ENCODE measurements at places on chromosomes 1 and 21.

- DNase-seq, result no peak
These were observed 965 bp upstream of the SH2D5 start for GRCh38 chr1:20733360-20733975.

- no peak for DNase-seq
These were observed 60.4 kb downstream of the MRPS6 start for GRCh38 chr21:34133802-34134201.

GRCh38 chr21:45122432-45123132, 48.2 kb downstream of the ADARB1 start:
- no peak for DNase-seq

GRCh38 chr1:66752671-66753371, 562 bp downstream of the DYNLT5 start:
- no peak for DNase-seq

- no peak for DNase-seq
These were observed 50.2 kb upstream of the LRP8 start for GRCh38 chr1:53378061-53378460.

DNA sequence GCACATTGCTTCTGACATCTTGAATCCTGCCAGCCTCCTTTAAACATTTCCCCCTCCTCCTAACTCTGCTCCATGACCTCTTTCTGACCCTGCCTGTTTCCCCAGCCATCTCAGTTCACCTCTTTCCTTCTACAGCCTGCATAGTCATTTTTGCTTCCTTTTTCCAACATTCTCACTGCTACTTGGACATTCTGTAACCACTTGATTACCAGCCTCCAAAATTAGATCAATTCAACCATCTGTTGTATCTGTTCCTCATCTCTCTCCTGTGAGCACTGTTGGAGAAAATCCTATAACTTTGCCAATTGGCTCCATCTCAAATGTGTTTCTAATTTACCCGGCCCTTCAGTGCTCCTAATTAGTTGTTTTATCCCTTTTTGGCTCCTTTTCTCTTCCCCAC, 27.5 kb upstream of the GPR88 start:
- DNase-seq, result no peak

- no peak for DNase-seq
These were observed 1.7 kb downstream of the TMEM125 start for GRCh38 chr1:43271186-43272118.

GRCh38 chr1:198253668-198254067, 96.9 kb downstream of the NEK7 start:
- DNase-seq, result no peak

- DNase-seq, result no peak
These were observed 22.9 kb downstream of the ANGPTL7 start for GRCh38 chr1:11211925-11212587.

DNA sequence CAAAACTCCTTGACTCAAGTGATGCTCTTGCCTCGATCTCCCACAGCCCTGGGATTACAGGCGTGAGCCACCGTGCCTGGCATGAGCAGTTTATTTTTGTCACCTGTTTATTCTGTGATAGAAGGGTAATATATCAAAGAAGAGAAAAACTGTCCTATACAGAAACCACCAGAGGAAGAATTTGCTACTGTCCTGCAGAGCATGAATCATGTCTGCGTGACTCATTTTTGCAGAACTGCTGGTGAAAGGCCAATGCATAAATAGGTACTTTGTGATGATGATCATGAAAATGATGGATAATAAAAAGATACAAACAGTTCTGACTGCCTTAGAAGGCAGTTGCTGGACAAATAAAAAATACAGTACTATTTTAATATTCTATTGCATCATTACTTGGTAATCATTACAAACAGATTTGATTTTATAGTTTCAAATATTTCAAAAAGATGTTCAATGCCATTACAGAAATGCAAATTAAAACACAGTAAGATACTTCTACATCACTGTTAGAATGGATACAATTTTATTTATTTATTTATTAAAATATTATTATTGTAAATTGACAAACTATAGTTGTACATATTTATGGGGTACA, 26.5 kb downstream of the RIPPLY3 start:
- DNase-seq, result no peak

GRCh38 chr1:67514300-67514699, 84.1 kb upstream of the SERBP1 start:
- DNase-seq, result no peak

GRCh38 chr1:21553116-21553926, 44.1 kb downstream of the ALPL start:
- no peak for DNase-seq

GRCh38 chr1:4973341-4973740, 318.9 kb downstream of the AJAP1 start:
- DNase-seq, result no peak

GRCh38 chr1:168408884-168409283, 128.2 kb downstream of the TBX19 start:
- DNase-seq, result no peak

GRCh38 chr1:152806576-152806975, at the start of gene LCE1C:
Gene LCE1C, minus strand, starts transcription at chr1:152806651. Its CDS starts 1,173 bp downstream, at chr1:152805478.
- DNase-seq, result no peak

- DNase-seq, result no peak
These were observed 23.1 kb upstream of the PTGS2 start for GRCh38 chr1:186703209-186703766.

GRCh38 chr1:51442198-51442597, 76.9 kb downstream of the EPS15 start:
- no peak for DNase-seq

- no peak for DNase-seq
These were observed 114.2 kb upstream of the ATP1A1 start for GRCh38 chr1:116258668-116259419.

DNA sequence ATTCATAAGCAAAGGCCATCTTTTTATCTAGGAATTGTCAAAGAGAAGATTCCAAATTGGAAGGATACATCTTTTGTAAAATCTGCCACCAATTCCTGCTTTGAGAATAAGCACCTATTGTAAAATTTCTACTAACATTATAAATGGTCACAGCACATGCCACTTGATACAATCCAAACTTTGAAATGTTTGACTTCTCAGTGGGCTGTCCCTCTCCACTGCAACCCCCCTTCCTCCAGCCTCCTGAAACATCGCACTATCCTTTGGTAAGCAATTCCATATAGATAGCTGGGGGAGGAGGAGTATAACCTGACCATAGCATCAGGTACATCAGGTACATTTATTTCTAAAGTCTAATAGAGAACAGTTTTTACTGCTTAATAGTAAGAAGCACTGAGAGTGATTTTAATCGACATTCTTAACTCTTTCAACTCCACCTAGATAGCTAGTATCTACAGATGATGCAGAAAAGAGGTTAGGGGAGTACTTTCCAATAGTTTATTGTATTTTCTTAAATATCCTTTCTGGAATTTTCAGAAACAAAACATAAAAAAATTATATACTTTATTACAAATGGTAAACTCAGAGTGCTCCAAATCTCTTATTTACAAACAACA, 2.9 kb downstream of the JUN start:
- no peak for DNase-seq

DNA sequence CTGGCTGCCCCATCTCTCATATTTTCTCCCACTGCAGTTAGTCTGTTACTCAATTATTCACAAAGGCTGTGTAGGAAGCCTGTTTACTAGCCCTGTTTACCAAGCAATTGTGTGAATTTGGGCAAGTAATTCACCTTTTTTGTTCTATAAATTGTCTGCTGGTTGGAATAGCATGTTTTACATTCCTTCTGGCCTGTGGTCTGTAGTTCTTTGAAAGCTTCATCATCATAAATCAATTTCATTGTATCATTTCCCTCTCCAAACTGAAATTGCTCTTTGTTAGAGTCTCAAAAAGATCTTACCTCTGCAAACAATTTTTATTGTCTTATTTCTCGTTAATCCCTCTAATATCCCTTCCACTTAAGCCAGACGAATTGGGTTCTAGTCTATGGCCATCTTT, 1059.5 kb upstream of the ADGRL4 start:
- DNase-seq, result peak; percentile 74

DNA sequence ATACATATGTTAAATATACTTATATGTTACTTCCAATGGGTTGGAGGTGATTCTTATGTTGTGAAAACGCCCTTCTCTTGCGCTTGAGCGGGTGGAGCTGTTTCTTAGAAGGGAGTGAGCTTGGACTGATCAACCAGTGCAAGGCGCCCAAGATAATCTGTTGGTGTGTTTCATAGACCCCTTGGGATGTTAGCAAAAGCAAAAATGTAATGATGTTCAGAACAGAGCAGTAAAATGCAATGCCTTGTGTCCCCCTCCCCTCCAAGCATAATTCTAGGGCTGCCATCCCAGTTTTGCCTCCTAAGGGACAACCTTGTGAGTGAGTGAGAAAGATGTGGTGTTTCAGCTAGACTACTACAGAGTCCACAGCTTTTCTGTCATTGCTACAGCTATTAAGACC, 6.2 kb upstream of the CD34 start:
- DNase-seq, result no peak

- no peak for DNase-seq
These were observed 7.4 kb upstream of the AMPD1 start for GRCh38 chr1:114702737-114703136.

GRCh38 chr1:50108497-50109059, at the start of gene ELAVL4:
Gene ELAVL4, plus strand, starts transcription at chr1:50108920. Its CDS starts 270 bp downstream, at chr1:50109190.
- peak; percentile 24 for DNase-seq

- DNase-seq, result no peak
These were observed 657 bp upstream of the HDAC1 start for GRCh38 chr1:32291145-32291707.

DNA sequence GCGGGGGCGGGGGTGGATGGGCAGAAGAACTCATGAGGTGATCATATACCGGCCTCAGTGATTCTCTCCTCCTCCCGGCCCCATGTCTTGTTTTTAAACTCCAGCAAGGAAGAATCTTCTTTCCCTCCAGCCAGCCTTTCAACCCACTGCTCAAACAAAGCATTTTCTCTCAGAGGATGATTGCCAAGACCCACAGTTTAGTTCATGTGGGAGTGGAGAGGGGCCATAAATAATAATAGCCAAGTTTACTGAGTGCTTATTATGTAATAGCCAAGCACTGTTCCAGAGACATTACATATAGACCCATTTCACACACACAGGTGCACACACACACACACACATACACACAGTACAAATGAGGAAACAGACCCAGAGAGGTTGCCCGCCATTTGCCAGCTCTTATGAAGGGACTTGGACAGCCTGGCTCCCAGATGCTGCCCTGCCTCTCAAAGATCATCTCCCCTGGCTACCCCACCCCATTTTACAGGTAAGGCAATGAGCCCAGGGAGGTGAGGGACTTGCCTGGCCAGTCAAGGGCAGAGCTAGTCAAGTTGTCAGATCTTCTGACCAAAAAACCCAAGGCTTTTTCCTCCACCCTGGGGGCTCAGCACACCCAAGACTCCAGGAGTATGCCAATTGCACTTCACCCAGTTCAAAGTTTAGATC, 18.0 kb upstream of the BCAR3 start:
- no peak for DNase-seq

DNA sequence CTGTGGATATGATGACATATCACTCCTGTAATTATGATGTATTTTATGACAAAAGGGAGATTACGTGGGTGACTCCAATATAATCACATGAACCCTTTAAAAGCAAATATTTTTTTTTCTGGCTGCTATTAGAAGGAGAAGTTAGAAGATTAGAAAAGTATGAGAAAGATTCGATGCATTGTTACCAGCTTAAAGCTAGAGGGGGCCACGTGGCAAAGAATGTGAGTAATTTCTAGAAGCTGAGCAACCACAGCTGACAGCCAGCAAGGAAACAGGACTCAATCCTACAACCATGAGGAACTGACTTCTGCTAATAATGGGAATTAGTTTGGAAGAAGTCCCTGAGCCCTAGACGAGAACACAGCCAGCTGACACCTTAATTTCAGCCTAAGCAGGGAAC, 56.3 kb upstream of the C1orf87 start:
- no peak for DNase-seq

- no peak for DNase-seq
These were observed 18.1 kb downstream of the KNCN start for GRCh38 chr1:46533179-46533864.

- DNase-seq, result no peak
These were observed 324.1 kb downstream of the BARHL2 start for GRCh38 chr1:90393025-90393424.

GRCh38 chr1:71170925-71171324, 90.1 kb upstream of the ZRANB2 start:
- DNase-seq, result no peak

DNA sequence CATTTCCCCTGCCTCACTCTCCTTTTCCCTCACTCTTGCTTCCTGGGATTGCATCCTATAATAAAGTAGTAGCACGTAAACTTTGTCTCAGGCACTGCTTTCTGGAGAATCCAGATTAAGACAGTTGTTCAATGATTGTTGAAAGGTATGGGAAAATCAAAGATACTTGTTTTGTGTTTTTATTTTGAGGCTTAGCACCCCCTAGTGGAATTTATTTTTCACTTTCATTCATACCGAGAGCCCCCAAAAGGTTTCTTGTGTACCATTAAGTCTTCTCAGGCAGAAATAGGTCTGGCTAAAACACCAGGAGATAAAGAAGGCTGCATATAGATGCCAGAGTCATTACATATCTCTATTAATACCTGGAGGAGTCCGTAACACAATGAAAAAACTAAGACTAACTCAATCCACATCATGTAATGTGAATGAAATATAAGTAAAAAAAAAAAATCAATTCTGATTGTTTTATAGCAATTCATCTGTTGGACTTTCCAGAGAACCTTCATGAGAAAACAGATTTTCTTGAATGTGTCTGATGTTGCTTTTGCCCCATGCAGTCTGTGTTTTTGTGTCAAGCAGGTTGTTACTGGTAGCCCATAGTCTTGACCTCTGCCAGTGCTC, 103.5 kb downstream of the RPE65 start:
- DNase-seq, result peak; percentile 5

GRCh38 chr1:86928819-86929218, 14.4 kb downstream of the HS2ST1 start:
- no peak for DNase-seq

- no peak for DNase-seq
These were observed 62.4 kb downstream of the DIRAS3 start for GRCh38 chr1:67988066-67988465.

GRCh38 chr1:188228623-188229022, 1399.9 kb downstream of the PLA2G4A start:
- no peak for DNase-seq
